ENCODE measurements at places on chromosomes 4 and X.

- DNase-seq, result no peak
These were observed 29.3 kb upstream of the PAGE4 start for GRCh38 chrX:49799828-49800227.

GRCh38 chr4:186015212-186015817 is 53.6 kb upstream of the TLR3 start:
- DNase-seq, result no peak

DNA sequence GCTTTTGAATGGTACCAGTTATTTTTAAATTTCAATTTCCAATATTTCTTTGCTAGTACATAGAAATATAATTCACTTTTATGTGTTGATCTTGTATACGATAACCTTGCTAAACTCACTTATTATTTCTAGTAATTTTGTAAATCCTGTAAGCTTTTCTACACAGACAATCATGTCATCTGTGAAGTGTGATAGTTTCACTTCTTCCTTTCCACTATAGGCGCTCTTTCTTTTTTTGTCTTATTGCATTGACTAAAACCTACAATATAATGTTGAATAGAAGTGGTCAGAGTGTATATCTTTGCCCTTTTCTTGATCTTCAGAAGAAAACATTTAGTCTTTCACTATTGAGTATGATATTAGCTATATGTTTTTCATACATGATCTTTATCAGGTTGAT is 76.6 kb downstream of the ZNF182 start:
- no peak for DNase-seq

DNA sequence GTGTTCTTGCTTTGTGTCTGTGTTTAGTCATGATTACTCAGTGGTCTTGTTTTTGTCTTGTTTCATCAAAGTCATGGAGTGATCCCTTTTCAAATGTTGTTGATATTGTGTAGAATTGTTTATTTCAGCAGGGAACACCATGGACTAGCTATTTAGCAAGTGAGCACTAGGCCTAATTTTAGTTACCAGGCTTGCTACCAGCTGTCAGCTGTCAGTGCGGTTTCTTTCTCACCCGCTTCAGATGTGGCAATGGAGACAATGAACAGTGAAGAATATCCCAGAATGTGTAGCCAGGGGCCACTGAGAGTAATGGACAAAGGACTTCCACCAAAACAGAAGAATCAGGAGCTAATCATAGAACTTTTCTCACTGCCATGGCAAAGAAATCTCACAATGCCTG is 432.8 kb upstream of the FMR1 start:
- DNase-seq, result no peak

GRCh38 chrX:34223574-34223973 is 91.5 kb upstream of the FAM47A start:
- no peak for DNase-seq

- no peak for DNase-seq
These were observed 261.2 kb upstream of the GPC4 start for GRCh38 chrX:133676344-133677122.

DNA sequence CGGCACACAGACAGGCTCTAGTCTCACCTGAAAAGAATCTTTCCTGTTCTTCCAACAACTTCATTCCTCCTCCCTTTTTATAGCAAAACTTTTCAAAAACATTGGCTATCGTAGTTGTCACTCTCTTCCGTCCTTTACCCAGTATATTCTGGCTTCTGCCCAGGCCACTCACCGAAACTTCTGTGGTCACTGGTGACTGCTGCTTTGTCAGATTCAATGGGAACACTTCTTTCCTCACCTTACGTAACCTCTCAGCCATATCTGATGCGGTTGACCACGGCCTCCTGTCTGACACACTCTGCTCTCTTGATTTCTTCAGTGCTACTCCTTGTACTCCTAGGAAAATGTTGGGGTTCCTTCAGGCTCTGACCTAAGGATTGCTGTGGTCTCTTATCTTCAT is 9.2 kb upstream of the RNF150 start:
- no peak for DNase-seq

DNA sequence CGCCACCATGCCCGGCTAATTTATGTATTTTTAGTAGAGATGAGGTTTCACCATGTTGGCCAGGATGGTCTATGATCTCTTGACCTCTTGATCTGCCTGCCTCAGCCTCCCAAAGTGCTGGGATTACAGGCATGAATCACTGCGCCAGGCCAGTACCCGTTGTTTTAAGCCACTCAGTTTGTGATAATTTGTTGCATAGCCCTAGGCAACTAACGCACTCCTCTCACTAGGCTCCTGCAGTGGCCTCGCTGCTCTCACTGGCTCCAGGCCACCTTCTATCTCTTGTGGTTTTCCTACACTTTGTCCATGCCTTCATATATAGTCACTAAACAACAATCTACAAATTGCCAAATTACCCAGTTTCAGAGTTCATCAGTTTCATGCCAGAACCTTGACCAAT is 58.1 kb downstream of the DCHS2 start:
- DNase-seq, result no peak

Measured in activated CD8-positive, alpha-beta memory T cell treated with anti-CD3 and anti-CD28 coated beads for 4 hours (primary cell).